Activated CD8-positive, alpha-beta memory T cell treated with anti-CD3 and anti-CD28 coated beads, Interleukin-2, amount 50 U/mL, for 48 hours (primary cell): ENCODE measurements at places on chromosomes 5 and 9.

DNA sequence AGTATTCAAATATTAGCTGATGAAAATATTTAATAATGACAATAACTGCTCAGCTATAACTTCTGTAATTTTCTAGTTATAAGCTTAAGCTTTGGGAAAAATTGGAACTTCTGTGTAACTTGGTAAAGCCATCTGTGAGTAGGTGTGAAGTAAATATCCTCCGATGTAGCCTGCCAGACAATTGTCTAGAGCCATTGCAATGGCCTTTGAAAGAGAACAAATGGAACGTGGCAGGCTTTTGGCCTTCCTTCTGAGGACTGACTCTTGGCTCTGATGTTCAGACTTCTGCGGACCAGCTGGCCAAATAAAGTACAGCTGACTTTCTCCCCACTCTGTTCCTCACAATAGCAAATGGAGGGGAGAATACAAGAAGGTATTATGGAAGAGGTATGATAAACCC is 203.4 kb upstream of the NMUR2 start:
- DNase-seq: no peak

DNA sequence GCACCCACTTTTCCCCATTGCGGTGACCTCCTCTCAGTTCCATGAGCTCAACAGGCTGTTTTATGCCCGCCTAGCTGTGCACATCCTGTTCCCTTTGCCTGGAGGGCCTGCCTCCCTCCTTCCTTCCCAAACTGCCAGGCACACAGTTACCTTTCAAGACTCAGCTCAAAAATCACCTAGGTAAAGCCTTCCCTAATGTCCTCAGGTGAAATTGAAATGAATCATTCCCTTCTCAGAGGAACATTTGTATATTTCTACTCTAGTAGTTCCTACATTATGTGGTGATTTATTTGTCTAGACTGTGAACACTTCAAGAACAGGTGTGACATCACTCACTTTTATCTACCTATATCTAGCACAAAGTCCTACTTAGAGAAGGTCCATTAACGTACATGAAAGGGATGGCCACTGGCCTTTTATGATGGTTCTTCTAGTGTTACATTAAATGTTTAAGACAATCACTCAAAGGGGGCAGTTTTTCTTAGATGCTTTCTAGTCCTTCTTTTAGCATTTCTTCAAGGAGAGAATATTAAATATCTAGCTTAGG is 103.5 kb upstream of the EQTN start:
- no peak for DNase-seq

- DNase-seq: no peak
Measured at GRCh38 chr5:79704553-79704952, 14.9 kb downstream of the CMYA5 start.

DNA sequence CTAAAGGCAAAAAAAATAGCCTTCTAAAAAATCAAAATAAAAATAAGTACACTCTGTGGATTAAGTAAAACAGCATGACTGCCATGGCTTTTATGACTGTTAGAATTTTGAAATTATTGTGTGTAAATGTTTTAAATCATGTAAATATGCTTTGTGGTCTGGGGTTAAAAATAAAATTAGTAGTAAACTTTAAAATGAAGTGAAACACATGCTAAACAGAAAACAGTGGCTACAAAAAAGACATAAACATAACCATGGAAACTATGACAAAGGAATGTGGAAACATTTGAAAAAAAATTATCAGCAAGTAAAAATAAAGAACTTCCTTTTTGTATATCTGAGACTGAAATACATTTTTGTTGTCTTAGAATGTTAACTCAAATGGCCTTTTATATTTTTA is 134.5 kb upstream of the SPEF2 start:
- no peak for DNase-seq

GRCh38 chr5:36369219-36369690 is 67.6 kb upstream of the RANBP3L start:
- DNase-seq: no peak

- DNase-seq: peak; percentile 85
Measured at GRCh38 chr5:142095651-142096330, 12.8 kb upstream of the NDFIP1 start.

- DNase-seq: no peak
Measured at GRCh38 chr5:3317051-3317795, 278.4 kb upstream of the IRX1 start.

GRCh38 chr9:113368982-113369854 is 7.6 kb downstream of the HDHD3 start:
- DNase-seq: no peak

GRCh38 chr5:32044434-32044833 is 129.7 kb downstream of the GOLPH3 start:
- no peak for DNase-seq

DNA sequence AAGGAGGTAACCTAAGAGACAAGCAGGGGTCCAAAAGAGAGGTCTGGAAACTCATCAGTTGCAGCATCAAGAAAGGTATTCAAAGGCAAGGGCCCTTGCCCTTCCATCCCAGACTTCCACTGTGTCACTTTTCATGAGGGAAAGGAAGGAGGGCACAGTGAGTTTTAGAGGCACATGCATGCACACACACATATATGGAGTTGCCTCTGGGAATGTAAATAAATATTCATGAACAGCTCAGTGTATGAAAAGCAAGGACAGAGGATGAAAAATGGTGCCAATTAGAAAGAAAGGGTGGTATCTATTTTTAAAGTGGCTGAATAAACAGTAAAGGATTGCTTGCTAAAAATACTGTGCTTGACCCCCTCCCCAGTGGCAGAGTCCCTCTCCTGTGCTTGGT is 105.3 kb upstream of the LRRTM2 start:
- no peak for DNase-seq

DNA sequence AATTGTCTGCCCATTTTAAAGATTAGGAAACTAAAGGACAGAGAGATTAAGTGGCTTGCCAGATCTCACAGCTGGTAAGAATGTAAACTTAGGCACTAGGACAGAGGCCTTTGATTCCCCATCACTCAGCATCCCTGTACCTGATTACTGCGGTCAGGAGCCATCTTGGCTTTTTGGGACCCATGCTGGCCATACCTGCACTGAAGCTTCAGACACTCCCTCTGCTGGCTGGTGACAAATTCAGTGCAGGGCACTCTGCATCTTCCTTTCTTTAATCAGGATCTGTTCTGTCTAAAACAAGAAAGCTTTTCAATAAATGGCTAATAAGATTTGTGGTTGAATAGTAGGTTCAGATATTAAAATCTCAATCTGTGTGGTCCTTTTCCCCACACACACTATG is 215.5 kb upstream of the RORB start:
- DNase-seq: no peak

- no peak for DNase-seq
Measured at GRCh38 chr5:30994902-30995301, 198.6 kb upstream of the CDH6 start.

DNA sequence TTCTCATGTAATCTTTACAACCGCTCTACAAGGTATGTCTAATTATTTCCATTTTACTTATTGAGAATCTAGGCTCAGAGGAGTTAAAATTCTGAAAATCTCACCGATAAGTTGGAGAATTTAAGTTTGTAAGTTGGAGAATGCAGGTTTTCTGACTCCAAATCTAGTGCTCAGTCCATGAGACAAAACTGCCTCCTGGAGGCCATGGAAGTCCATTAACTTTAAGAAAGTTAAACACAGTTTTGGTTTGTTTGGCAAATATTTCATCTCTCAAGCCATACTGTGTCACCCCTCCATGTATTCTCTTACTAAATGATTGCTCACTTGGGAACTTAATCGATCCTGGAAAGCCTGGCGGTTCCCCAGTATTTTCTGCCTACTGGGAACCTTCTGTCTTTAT is 52.6 kb downstream of the INIP start:
- no peak for DNase-seq

DNA sequence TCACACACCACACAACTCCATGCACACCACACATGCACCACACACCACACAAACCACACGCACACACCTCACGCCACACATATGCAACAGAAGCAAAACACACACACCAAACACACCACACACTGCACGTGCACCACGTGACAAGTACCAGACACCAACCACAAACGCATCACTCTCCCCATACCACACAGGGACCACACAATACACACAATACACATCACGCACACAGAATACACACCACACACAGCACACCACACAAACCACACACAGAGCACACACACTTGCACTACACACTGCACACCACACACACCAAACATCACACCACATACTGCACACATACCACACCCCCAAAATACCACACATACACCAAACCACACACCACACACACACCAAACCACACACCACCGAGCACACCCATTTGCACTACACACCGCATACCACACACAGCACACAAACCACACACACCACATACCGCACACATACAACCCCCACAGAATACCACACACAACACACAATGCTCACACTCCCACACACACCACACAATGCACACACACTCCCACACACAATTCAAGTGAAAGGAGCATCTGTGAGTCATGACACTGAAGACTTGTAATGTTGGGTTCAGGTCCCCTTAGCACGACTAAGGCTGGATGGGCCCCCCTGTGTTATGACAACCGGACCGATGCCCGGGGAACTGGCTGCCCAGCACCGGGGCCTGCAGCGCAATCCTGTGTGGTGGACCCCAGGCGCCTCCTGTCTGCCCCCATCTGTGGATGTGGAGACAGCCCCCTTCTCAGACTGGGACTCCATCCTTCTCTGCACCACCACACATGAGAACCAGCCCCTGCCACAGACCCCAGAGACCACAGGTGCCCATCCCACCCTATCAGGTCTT is 6.0 kb upstream of the ZDHHC11 start:
- DNase-seq: no peak

GRCh38 chr5:16660982-16661381 is 44.2 kb upstream of the RETREG1 start:
- DNase-seq: no peak

- no peak for DNase-seq
Measured at GRCh38 chr5:103542441-103542840, 20.1 kb downstream of the NUDT12 start.

- DNase-seq: no peak
Measured at GRCh38 chr5:80069918-80070318, 34.8 kb downstream of the THBS4 start.

DNA sequence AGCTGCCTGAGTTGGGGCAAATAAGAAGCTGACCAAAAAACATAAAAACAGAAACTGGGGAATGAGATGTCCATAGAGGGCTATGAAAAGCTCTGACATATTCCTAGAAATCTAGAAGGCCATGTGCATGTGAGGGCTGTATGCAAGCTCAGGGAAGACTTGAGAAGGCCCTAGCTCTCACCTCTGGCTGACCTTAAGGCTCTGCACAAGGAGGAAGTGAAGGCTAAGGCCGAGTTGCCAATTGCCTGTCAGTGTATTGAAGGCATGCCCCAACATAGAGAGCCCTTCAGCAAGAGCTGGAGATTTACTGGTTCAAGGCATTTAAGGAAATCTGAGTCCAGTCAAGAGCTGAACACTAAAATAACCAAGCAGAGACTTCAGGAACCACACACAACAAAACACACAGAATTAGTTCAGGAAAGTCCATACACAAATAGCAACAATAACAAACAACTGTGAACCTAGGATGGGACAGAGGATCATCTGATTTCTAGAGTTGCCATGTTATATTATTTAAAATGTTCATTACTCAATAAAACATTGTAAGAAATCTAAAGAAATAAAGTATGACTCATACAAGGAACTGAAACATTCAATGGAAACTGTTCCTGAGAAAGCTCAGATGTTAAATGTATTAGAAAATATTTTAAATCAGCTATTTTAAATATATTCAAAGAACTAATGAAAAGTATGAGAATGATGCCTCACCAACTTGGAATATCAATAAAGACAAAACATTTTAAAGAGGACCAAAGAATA is 161.8 kb downstream of the AUH start:
- no peak for DNase-seq

DNA sequence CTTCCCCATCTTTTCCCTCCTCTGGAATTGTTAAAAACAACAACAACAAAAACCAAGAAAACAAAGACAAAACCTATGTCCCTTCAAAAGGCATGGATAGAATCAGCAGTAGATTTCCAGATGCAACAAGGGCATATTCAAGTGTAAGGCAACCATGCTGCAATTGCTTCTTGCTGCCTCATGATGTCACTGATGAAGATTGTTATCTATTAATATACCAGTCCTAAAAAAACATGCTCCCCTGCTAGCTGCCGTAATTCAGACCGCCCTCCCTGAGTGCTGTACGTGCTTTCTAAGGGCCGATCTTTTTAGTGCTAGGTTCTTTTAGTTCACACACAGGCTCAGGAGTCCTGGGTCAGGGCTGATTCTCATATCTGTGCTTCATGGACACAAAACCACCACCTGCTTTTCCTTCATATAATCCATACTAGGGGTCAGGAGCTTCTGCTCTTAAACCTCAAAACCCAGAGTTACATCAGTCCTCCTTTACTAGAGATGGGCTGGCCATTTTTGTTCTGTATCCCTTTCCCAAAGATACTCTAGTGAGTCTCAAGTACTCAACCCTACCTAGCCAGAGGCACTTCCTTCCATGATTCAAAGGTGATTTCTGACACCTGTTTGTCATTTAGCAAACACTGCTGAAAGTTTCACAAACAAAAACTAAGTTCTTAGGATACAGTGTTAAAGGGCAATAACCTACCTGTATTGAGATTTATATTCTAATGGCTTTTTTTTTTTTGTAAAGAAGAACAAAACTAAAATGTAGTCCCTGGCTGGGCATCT is 82.1 kb downstream of the GIN1 start:
- DNase-seq: no peak

DNA sequence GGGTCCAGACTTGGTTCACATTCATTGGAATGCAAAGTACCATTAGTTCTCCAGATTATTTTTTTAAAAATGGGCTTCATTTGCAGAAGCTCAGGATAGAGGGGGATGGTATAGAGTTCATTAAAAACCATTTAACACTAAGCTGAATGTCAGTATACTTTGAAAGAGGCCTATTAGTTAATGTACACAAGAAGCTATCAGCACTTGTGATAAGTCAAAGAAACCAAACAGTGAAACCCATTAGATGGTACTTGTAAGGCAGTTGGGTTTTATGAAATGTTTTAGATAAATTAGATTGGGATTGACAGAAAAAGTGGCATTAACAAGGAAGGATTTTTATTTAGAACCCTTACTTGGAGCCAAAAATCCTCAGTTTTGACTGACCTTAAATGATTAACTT is 229.2 kb upstream of the MPDZ start:
- no peak for DNase-seq

DNA sequence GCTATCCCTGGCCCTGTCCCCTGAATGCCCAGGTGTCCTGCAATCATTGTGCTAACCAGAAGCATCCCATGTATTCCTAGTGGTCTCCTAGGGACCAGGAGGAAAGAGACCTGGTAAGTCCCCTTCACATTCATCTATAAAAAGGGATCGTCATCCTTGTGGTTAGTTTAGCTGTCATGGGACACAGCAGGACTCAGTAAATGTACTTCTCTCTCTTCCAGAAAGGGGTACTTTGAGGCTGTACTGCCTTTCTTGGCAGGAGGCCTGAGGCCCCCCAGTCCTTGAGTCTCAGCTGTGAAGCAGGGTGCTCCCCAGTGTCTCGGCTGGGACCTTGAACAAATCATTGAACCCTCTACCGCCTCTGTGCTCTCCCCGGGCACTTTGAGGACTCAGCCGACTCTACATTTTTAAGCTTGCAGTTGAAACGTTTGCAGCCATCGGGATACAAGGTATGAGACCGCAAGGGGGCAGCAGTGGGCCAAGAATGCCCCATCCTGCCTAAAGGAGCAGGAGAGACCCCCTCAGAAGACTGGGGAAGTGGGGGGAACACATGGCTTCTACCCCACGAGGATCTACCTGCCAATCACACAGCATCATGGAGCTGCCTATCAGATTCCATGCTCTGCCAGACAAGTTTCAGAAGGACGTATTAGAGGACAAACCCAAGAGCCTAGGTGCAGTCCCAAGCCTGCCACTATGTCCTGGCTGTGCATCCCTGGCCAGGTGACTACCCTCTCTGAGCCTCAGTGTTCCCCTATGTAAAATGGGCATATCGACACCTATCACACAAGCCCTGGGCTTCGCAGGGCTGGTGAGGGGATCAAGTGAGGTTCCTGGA is 2.4 kb upstream of the PHYKPL start:
- peak; percentile 93 for DNase-seq
